Type B pancreatic cell (in vitro differentiated cells): ENCODE measurements at places on chromosomes 3 and 15. TPM values are rescaled to one million over a fixed set of nuclear protein-coding genes. Genes with fewer than 3 reads are reported as not detected.

DNA sequence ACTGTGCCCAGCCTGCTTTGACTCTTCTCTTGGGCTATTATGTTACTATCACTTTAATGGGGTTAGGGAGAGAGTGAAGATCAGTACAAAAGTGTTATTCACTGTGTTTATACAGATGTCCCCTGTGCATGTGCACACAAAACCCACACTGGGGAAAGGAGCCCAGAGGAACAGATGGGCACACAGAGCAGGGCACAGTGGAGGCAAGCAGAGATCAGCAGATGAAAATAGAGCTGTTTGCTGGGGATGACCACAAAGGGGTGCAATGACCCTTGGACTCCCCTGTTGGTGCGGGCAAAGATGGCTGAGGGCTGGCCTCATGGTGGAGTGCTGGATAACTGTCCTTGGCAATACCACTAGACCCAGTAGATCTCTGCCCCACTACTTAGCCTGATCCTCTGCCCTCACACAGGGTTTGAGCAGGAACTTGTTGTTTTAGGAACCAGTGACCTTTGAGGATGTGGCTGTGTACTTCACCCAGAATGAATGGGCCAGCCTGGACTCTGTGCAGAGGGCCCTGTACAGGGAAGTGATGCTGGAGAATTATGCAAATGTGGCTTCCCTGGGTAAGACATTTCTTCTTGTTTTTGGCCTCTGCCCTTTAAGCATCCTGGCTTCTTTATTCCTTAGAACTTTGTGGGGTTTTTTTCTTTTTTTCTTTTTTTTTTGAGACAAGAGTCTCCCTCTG lies 5.3 kb downstream of the ZNF620 start:
- no peak for DNase-seq

- no peak for DNase-seq
These were observed 62.3 kb upstream of the GATA2 start for GRCh38 chr3:128555098-128555825.

Gene LINGO1
- total RNA-seq: 19.6 and 25.2 TPM in 2 replicates

DNA sequence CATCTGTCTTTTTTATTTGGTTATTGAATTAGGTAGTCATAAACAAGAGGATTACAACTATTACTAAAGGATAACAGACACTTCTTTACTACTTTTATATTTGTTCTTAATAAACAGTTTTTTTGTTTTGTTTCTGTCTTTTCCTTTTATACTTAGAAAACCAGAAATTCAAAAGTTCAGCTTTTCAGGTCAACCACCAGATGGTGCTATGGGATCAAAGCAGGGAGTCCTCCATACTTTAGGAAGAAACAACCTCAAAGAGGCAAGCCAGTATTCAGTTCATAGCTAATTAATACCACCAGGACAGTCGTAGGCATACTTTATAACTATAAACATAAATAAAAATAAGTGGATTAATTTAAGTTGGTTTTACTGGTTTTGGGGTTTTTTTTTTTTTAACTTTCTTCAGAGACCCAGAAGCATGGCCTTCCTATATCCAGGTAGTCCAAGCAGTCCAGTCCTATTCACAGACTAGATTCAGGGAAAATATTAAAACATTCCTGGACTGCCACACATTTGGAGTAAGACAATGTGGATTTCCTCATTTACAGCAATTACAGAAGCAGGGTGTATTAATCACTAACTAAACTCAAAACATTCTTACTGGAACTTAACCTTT lies 16.0 kb upstream of the EID1 start:
- DNase-seq: no peak

DNA sequence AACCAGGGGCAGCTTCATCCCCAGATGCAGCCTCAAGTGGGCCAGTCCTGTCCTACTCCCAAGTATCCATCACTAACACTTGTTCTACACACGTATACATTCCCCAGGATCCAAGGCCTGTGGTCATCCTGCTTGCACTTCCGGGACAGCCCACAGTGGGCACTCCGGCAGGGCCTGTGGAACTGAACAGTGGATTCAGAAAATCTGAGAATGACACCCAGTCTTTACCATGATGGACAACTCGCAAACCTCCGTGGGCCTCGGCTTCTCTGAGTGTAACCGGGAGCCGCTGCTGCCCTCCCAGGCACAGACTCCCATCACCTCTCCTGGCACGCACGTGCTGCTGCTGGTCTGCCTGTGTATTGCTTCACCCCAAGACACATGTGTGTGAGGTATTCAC lies 59.6 kb downstream of the ATP10A start:
- no peak for DNase-seq

DNA sequence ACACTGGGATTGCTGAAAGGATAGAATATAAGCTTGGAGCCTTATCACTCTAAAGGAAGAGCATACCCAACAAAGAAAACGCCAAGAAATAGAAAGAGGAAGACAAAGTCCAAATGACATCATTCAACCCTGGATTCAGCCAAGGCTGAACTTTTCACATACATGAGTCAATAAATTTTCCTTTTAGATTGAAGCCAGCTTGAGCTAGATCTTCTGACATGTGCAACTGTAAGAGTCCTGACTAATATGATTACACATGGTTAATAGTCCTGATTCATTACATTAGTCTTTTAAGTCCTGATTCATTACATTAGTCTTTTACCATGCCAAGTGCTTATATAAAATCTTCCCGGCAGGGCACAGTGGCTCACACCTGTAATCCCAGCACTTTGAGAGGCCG lies 13.6 kb upstream of the DENND6A start:
- no peak for DNase-seq

DNA sequence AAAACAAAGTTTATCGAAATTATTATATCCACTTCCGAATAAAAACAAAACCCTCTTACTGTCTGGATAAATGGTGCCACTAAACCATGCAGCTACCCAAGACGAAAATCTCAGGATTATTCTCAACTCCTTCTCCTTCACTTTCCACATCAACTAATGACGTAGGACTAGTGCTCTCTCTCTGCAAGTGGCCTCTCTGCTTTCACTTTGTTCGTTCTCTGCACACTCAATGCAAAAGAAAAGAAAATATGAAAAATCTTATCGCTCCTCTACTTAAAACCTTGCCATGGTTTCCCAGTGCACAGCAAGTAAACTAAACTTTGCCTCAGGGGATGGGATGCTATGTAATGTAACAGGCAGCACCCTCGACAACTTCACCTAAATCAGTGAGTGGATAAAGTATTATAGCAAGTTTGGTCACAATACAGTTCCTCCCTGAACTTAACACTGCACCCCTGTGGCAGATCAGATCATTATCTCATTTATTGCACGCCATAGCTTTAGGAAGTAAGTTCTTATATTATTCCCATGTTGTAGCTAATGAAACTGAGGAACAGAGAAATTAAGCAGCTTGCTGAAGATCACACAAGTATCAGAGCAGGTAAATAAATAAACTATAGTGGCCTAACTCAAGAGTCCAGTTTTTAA lies 262.7 kb upstream of the GADL1 start:
- no peak for DNase-seq

- DNase-seq: no peak
These were observed 75.8 kb upstream of the LEKR1 start for GRCh38 chr3:156750191-156750873.

Gene TTLL13
- 0.58 TPM in 1 of 2 replicates, not detected in the other for total RNA-seq

- no peak for DNase-seq
These were observed 23.9 kb upstream of the TMEM108 start for GRCh38 chr3:133014325-133014724.

- DNase-seq: no peak
These were observed 116.0 kb downstream of the LIPC start for GRCh38 chr15:58547628-58548307.

DNA sequence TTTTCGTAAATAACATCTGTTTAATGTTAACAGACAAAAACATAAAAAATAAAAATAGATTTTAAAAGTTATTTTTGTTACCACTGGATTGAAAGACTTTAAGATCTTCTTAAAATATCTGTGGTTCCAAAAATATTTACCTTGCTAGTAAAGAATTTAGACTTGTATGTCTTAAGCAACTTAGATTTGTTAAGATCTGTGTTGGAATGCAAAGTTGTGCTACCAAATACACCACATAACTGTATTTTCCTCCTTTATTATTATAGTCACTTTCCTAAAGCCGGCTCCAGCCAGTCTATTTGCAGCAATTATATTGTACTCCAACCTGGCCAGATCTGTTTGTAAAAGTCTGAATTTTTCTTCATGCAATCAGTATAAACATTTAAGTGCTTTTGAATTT lies 63.7 kb downstream of the SPRED1 start:
- no peak for DNase-seq

Gene PYGO1
- total RNA-seq: 7.7 and 29.0 TPM in 2 replicates

GRCh38 chr3:284322-284721 lies 87.8 kb downstream of the CHL1 start:
- DNase-seq: no peak
